Activated T-helper 1 cell treated with Interleukin-2 at 50 U/mL for 16 hours (primary cell): ENCODE measurements at places on chromosomes 6 and 20.

DNA sequence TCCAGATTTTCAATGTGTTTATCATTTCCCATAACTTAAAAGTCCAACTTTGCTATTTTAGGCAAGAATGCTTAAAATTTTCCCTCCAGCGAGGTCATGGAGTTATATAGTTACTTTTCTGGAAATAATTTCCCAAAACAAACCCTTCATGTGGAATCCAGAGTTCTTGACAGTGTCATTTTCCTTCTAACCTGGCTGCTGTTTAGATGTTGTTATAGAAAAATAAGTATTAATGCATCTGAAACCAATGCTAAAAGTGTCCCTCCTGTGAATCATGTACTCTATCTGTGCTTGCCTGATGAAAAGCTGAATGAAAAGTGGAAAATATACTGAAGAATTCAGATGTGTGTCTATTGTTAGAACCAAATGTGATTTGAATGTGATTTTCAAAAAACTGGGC lies 245.3 kb upstream of the HSF2 start:
- no peak for DNase-seq

DNA sequence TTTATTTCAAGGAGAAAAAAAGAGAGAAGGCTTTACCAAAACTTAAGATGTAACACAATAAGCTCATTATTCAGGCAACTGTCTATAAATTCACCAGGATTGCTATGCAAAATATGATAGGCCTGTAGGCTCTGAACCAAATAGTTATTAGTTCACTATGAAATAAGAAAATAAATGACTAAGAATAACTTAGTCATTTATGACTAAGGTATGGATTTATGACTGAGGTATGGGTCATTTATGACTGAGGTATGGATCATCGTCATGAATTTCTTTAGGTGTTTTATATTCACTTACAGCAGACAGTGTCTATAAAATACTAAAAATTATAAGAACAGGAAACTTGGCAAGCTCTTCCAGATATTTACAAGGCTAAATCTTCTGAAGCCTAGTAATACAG lies 52.1 kb upstream of the SNX9 start:
- no peak for DNase-seq

DNA sequence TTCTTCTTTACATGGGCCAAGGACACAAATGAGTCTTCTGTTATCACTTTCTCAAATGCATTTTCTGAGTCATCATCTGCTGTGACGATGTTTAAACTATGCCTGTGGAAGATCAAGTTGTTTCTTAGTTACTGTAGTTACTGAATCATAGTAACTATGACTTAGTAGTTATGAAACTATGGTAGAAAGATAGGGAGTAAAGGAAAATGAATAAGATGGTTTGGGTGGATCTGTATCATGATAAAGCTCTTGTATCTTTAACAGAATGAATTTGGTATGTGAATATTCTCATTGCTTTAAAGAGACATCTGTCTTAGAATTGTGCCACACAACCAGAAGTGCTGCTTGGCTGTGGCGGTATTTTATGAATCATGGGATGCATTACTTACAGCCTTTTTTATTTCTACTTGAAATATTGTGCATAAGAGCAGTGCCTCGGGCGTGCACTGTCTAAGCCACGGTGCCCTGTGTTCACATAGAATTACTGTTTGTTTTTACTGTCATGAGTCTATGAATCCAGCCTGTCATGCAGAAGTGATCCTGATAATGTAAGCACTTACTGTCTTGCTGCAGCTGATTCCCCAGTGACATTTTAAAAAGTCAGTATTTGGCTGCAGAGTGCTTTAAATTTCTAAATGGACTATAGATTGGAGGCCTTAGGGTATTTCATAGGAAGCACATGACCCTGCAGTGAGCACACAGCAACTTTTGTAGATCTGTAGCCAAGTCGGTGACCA lies 215.2 kb downstream of the TMEM242 start:
- DNase-seq, result no peak

GRCh38 chr6:90025523-90026061 lies 131.3 kb downstream of the GJA10 start:
- no peak for DNase-seq

GRCh38 chr6:165403006-165403595 lies 93.7 kb upstream of the C6orf118 start:
- no peak for DNase-seq

DNA sequence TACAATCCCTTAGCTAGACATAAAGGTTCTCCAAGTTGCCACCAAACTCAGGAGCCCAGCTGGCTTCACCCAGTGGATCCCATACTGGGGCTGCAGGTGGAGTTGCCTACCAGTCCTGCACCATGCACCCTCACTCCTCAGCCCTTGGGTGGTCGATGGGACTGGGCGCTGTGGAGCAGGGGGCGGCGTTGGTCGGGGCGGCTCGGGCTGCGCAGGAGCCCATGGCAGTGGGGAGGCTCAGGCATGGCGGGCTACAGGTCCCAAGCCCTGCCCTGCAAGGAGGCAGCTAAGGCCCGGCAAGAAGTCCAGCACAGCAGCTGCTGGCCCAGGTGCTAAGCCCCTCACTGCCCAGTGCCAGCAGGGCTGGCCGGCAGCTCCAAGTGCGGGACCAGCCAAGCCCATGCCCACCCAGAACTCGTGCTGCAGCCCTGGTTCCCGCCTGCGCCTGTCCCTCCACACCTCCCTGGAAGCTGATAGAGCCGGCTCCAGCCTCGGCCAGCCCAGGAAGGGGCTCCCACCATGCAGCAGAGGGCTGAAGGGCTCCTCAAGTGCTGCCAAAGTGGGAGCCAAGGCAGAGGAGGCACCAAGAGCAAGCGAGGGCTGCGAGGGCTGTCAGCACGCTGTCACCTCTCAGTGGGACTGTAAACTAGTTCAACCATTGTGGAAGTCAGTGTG lies 912.1 kb downstream of the PHF3 start:
- DNase-seq, result no peak

GRCh38 chr6:5754904-5755303 lies 251.8 kb downstream of the NRN1 start:
- DNase-seq, result no peak

GRCh38 chr6:160124007-160124406 lies 2.4 kb downstream of the SLC22A1 start:
- no peak for DNase-seq

- no peak for DNase-seq
Observed at GRCh38 chr20:40335901-40336351, 353.1 kb downstream of the MAFB start.

DNA sequence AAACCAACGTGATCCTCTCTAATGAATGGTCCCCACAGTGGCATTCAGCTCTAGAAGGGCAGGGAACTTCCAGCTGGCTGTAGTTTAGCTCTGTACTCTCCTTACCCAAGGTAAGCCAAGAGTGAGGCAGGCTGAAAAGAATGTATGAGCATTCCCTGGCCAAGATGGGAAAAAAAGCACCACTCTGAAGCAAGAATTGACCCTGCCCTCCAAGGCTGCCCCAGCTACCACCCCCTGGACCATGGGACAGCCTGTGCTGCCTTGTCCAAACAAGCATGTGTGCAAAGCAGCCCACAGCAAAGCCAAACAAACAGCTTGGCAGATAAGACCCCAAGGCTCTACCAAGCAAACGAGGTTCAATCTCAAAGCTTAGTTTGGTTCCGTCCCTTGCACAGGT lies 73.9 kb downstream of the GFOD1 start:
- no peak for DNase-seq
